Substantia nigra (tissue), 51 donors: ENCODE measurements at places on chromosomes 2 and 18.

DNA sequence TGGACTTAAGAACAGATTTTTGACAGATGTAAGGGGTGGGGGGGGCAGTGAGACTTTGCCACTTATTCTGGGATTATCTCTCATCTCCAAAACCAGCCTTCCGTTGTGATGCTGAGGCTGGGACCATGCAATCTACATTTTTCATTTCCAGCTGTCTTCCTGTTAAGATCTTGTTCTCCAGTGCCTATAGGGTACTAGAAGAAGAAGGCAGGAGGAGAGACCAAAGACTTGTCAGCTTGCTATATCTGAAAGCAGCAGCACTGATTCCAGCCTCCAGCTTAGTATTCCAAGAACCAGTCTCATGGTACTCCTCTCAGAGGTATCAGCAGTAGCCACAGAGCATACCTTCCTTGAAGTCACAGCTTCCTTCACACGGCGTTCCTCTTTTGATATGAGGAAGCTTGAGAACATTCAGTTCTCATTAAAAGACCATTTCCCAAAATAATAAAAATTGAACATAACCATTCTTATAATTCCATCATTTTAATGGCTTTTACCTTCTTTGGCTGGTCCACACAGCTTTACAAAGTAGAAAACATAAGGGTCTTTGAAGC lies 49.8 kb downstream of the USP34 start:
- DNase-seq, result no peak

DNA sequence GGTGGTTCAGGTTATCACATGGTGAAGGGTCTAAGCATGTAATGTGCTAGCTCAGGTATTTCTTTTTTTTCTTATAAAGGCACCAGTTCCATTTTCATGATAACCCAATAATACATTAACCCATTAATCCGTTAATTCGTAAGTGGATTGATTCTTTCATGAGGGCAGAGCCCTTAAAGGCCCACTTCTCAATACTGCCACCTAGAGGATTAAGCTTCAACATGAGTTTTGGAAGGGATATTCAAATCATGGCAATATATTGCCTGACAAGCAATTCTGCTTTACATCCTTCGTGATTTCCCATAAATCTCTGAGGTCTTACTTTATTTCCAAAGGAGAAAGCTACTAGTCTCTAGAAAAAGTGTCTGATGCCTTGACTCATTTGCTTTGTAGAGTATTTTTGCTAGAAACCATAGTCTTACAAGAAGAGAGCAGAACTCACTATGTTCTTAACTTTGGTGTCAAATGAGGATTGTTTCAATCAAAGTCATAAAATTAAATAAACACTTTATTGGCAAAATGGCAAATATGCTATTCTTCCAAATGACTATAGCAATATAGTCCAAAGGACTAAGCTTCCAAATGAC lies 271.3 kb downstream of the KCNS3 start:
- DNase-seq, result no peak

DNA sequence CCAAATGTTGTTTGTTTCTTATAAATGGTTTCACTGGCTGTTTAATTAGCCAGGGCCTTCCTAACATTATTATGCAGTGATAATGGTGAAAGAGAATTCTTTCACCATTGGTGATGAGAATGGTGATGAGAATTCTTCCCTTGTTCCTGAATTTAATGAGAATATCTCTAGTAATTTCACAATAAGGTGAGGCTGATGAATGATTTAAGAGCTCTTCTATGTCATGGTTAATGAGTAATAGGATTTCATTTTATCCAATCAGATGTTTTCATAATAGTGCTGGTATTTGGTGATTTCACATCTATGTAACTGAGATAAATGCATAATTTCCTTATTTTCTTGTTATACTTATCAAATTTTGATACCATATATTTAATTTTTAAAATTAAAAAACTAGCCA lies 535.7 kb upstream of the ZEB2 start:
- no peak for DNase-seq

DNA sequence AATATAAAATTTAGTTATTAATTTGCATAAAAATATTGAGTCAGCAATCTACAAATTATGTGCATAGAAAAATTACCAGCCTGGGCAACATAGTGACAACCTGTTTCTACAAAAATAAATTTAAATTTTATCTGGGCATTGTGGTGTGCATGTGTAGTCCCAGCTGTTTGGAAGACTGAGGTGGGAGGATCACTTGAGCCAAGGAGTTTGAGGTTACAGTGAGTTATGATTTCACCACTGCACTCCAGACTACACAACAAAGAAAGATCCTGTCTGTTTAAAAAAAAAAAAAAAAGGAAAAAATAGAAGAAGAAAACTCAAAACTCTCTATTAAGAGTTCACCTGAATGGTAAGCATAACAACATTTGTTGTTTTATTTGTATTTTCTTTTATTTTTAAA lies 1048.4 kb upstream of the CDH2 start:
- no peak for DNase-seq

GRCh38 chr2:189409131-189409530 lies 32.1 kb upstream of the WDR75 start:
- DNase-seq, result no peak
